ENCODE measurements at places on chromosomes 2 and 18. TPM values are rescaled to one million over a fixed set of nuclear protein-coding genes. Genes with fewer than 3 reads are reported as not detected.

- DNase-seq = no peak
Observed at GRCh38 chr2:238167761-238168160, 9.0 kb downstream of the ERFE start.

DNA sequence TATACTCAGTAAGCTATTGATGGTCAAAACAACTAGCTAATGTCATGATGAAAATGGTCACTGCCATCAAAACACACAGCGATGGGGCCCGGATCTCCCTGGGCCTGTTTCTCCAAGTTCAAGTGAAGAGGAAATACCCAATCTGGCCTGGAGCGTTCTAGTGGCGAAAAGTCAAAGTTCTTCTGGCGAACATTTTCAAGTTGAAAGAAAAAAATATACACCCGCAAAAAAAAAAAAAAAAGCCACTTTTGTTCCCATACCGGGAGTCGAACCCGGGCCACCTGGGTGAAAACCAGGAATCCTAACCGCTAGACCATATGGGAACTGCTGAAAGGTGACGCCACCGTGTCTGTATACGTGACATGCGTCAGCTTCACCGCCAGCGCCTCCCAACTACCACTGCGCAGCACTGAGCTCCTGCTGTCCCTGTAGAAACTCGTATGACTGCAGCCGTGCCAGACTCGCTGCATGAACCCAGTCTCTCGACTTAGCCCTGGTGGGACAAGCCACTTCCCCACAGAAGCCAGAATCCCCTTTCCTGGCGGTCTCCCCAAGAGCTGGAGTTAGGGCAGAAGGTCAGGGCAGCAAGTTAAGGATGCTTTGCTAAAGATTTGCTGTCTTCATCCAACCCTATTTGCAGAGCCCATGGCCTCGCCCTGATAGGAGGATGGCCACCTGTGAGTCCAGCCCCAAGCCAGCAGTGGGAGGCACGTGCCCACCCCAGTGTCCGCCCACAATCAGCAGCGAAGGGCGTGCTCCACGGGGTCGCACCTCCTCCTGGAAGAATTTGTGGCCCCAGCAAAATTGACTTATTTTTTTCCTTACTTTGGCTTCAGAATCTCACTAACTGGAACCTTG is 5.6 kb upstream of the IMP4 start:
- DNase-seq = peak; percentile 59

The NOL4 gene
- 1.9 TPM for total RNA-seq

DNA sequence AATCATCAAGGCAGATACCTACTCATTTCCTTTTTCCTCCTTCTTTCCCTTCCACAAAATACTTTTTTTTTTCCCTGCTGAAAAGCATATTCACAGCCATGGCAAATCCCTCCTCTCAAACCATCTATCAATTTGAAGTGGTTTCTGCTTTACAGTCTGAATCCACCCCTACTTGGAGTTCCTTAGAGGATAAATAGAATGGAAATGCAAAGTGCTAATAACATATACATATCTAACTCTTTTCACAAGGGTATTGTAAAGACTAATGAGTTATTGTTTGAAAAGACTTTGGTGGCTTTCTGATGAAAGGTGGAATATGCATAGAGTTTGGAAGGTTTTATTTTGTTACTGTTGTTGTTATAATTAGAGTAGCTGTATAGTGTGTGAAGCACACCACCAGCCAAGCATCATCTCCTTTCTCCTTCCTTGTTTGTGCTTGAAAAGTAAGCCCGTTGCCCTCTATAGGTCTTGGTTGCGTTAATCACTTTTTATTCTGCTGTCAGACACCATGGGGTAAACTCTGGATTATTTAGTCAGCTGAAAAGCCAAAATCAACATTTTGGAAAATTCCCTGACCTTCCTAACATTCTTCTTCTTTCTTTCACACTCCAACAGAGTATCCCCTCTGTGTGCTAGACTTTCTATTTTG is 2126.9 kb upstream of the CELF4 start:
- DNase-seq = no peak

- no peak for DNase-seq
Observed at GRCh38 chr18:50578030-50578429, 18.1 kb downstream of the MAPK4 start.

GRCh38 chr2:240959214-240959940 is 39.0 kb upstream of the SNED1 start:
- no peak for DNase-seq

The SCYGR4 gene
- total RNA-seq = not detected

- DNase-seq = peak; percentile 25
Observed at GRCh38 chr2:69466728-69467127, 29.5 kb upstream of the NFU1 start.

GRCh38 chr2:85017411-85018048 is 46.6 kb downstream of the KCMF1 start:
- DNase-seq = no peak

GRCh38 chr2:143933946-143934569 is 585.9 kb downstream of the ZEB2 start:
- no peak for DNase-seq

DNA sequence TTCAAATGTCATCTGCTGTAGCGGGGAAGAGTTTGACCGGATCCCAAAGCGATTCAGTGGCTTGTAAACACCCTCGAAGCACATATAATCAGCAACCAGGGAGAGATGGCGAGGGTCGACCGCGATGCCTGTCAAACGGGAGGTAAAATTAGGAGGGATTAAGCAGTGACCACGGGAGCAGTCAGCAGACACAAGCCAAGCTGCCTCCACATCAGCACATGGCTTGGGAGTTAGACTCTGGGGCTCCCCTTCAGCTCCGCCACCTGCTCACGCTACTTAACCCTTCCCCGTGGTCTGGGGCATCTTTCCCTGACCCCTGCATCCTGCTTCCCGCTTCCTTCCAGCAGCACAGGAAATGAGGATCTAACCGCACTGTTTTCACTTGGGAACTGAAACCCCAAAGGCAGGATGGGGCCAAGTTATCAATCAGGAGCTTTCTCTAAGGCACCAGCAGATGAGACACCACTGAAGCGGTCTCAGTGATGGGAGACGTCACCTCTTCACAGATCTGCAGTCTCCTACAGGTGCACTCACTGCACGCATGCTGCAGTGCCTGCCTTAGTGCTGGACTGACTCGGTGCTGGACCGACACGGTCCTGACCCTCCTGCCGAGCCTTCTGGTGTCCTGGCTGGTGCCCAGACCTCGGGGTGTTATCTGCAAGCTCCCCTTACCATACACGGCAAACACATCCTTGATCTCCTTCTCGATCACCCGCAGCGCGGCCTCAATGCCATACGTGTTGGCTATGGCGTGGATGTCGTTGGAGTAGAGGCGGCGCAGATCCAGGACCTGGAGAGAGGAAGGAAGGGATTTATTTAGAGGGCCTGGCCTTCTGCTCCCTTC is 77.5 kb downstream of the POLR1A start:
- no peak for DNase-seq

The ITGA6 gene
- 35.3 TPM for total RNA-seq

- peak; percentile 73 for DNase-seq
Observed at GRCh38 chr18:31206787-31207381, 44.2 kb upstream of the DSC1 start.

The RHBDD1 gene
- total RNA-seq = 31.3 TPM

DNA sequence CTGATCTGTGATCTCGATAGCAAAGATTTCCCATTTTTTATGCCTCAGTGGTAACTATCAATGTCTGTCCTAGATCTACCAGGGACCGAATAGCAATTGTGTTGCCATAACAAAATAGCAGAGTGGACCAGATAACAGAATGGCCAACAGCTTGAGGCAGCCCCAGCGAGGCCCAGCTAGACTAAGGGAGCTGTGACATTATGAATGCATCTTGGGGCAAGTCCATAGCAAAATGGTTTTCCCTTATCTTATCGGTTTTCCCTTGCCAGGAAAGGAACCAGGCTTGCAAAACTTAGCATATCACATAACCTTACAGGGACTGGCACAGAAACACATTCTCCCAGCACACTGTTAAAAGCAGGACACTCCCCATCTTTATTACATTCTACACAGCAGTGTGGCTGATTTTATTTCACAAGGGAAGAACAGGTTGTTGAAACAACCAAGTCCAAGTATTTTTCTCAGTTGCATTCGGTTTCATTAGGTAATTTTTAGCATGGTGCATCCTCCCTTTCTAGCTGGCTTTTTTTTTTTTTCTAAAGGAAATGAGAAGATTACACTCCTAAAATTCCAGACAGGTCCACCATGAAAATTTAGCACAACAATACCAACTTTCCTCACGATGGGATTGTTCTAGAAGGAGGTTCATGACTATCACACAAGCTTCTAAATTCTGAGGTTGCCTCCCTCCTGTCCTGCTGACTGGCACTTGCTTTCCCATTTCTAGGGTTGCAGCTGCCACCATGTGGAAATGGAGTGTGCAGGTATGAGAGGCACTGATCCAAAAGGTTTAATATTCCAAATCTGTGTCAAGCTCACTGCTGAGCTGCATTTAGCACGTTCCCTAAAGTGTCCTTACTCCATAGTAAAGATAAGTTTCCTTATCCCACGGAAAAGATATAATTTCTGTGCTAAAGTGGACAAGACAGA is 97.0 kb upstream of the SLC35G4 start:
- DNase-seq = no peak

The CENPA gene
- 0.75 TPM for total RNA-seq

GRCh38 chr2:158656492-158657229 is 138.5 kb upstream of the DAPL1 start:
- no peak for DNase-seq

DNA sequence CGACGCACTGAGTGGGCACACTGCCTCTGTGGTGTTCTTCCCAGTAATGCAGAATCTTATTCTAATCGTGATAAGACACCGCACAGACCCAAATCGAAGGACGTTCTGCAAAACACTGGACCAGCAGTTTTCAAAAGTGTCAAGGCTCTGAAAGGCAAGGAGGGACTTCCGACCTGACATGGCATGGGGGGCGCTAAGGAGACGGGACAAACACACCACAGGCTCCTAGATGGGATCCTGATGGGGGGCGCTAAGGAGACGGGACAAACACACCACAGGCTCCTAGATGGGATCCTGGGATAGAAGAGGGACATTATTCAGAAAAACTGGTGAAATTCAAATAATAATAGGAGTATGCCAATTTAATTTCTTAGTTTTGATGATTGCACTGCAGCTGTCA is 191.4 kb downstream of the LDLRAD4 start:
- no peak for DNase-seq

The FIGN gene
- 30.3 TPM for total RNA-seq

- DNase-seq = peak; percentile 68
Observed at GRCh38 chr2:173054466-173054865, 21.2 kb upstream of the MAP3K20 start.

DNA sequence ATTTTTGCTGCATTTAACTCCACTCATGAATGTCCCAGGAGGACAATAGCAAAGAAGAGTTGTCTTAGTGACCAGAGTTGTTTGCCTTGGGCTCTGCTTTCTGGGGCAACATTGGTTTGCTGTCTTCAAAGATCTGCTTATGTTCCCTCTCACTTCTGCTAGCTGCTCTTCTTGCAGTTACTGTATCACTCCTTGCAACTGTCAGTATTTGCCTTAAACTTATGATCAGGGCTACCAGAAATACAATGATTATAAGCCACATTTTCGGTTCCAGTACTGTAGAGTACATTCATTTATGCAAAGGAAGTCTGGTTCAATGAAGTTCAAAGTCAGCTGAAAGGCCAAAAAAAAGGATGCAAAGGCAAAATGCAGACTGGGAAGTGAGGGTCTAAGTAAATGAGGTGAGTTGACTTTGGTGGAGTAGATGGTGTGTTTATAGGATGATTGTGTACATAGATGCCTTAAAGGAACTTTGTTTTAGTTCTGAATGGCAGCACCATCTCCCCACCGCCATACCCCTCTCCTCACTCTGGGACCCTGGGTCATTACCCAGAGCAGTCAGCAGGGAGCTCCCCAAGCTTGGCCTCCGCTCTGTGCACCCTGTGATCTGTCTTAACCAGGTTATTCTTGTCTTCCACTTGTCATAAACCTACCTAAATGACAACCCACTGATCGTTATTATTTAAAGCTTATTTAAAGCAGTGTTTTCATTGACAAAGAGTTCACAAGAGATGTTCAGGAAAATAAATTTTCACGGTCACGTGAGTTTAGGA is 236.0 kb downstream of the DOK6 start:
- no peak for DNase-seq

The SCN2A gene
- 8.2 TPM for total RNA-seq

The RAD51AP2 gene
- total RNA-seq = 0.10 TPM

DNA sequence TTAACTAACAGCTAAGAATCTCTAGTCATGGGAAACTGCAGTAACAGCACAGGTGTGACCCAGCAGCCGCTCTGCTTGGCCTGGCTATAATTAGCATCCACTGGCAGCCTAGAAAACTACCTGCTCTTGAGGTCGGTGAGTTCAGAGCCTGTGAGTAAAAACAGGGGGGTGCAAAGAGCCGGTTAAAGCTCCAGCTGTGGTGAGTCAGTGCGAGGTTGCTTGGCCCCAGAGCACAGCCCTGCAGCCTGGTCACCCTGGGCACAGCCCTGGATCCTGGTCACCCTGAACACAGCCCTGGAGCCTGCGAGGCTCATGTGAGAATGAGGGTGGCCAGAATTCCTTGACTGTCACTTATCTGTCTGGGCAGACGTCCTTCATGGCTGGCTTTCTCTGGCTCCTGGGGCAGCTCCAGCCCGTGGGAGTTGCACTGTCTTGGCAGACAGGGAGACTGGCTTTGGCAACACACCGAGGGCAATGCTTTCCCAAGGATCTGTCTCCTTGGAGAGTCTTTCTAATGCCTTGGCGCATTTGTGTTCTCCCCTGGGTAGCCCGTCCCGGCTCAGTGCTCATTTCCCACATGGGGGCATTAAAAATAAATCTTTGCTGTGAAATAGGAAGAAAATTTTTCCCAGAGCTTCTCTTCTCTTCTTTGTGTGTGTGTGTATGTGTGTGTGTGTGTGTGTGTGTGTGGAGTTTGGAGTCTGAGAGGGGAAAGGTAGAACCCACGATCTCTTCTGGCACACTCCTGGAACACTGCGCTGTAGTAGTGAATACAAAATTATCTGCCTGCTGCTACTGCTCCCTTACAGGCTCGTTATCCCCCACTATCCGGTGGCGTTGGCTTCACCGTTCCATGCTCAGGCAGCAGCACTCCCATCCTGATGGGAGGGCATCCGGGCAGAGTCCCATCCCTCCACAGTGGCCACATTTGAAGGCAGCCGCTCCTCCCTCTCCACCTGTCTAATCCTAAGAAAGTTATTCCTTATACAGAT is 250.2 kb upstream of the MEX3C start:
- DNase-seq = no peak

The REG3A gene
- not detected for total RNA-seq

The HOXD4 gene
- total RNA-seq = not detected

- DNase-seq = peak; percentile 9
Observed at GRCh38 chr2:197261808-197262226, 48.8 kb downstream of the ANKRD44 start.

GRCh38 chr18:38551881-38552280 is 986.3 kb upstream of the CELF4 start:
- no peak for DNase-seq

GRCh38 chr2:39689876-39690275 is 24.2 kb downstream of the TMEM178A start:
- DNase-seq = no peak

The SKOR2 gene
- total RNA-seq = not detected

The RGPD4 gene
- not detected for total RNA-seq

DNA sequence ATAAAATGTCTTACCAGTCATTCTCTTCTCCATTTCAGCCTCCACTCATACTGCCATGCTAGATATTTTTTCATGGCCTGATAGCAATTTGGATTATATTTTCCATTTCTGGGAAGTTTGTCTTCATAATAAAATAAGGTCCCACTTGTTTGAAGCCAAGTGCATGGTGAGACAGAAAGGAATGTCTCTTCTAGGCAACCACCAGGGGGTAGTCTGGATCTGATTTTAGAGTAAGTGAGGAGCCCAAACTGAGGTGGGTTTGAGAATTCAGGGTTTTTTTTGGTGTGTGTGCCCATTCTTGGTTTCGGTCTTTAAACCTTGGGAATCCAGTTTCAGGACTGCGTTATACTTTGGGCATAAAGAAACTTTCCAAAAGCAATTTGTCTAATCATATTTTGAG is 315.5 kb downstream of the RPRM start:
- peak; percentile 2 for DNase-seq
